ENCODE measurements at places on chromosomes 2 and 18.

DNA sequence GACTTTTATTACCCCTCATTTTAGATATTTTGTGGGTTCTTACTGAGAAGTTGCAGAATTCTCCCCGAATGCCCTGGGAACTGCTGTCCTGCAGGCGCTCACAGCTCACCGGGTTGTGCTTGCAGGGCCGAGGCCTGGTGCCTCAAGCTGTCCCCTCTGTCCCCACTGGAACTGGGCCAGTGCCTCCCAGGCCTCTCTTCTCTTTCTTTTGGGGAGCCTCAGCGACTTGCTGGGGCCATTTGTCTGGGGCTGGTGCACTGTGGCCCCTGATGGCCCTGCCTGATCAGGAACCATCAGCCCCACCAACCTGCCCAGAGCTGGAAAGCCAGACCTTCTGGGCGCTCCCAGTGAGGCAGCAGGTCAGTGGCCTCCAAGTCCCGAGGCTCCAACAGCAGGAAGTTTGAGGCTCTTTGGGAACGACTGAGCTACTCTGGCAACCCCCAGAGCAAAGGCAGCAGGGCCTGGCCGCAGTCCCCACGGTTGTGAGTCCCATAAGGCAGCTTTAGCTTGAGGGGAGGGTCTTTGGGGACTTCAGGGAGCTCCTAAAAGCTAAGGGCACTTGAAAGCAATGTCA, 14.7 kb upstream of the NEU4 start:
- no peak overlapping the region for H3K27ac ChIP-seq
- no peaks in the 10 kb centered on the region for H3K27me3 ChIP-seq
- no peak for DNase-seq
- no peak overlapping the region for H3K4me3 ChIP-seq
- no peaks in the 10 kb centered on the region for H3K36me3 ChIP-seq
- H3K4me1 ChIP-seq, result no peaks in the 10 kb centered on the region

DNA sequence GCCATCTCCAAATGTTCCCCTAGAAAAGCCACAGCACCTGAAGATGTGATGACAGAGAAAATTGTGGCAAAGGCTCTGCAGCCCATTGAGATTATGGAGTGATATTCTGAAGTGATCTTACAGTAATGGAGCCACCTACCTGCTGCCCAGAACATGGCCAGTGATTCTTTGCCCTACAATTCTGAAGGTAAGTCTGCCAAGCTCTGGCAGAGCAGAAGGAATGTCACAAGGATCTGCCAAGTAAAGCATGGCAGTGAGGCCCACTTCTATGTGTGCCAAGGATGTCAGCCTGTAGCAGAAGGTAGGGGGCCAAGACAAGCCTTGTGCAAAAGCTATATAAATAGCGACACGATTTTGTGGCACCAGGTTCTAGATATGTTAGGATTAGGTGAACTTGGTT, 155.1 kb downstream of the RND3 start:
- H3K36me3 ChIP-seq, result no peaks in the 10 kb centered on the region
- H3K4me1 ChIP-seq, result peaks cover 19% of the 10 kb centered on the region
- DNase-seq, result no peak
- no peaks in the 10 kb centered on the region for H3K27me3 ChIP-seq

- H3K4me3 ChIP-seq, result no peak overlapping the region
- H3K27me3 ChIP-seq, result no peaks in the 10 kb centered on the region
- peaks cover 10% of the 10 kb centered on the region for H3K4me1 ChIP-seq
- no peak overlapping the region for H3K27ac ChIP-seq
- no peaks in the 10 kb centered on the region for H3K36me3 ChIP-seq
These were observed 355.5 kb upstream of the ZEB2 start for GRCh38 chr2:144875290-144875969.

DNA sequence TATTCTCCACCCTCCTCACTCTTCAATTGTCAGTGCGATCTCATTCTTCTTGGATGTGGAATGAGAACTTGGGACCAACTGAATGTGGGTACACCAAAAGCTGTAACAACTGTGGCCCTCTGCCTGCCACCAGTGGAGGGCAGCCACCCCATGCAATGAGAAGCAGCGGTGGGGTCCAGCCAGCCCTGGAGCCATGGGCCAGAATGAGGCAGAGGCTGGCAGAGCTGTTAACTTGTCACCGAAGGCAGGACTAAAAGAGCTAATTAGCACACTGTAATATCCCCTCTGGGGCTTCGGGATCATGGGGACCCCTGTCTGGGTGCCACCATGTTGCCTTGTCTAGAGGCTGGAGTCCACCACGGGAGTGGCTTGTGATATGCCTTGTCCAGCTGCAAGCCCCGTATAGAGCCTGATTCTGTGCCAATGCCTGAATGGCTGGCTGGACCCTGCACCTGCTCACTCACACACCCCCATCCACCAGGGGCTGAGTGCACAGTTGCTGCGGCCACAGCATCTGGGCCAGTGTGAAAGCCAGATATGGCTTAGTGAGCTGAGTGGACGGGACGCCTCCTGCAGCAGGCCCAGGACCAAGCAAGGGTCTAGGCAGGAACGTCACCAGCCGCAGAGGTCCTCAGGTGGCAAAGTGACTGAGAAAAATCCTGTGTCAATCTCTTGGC, 680.5 kb downstream of the DSC3 start:
- H3K27me3 ChIP-seq, result no peaks in the 10 kb centered on the region
- no peak overlapping the region for H3K27ac ChIP-seq
- H3K36me3 ChIP-seq, result no peaks in the 10 kb centered on the region
- DNase-seq, result peak; percentile 21
- no peak overlapping the region for H3K4me3 ChIP-seq

GRCh38 chr2:126837966-126838715, 60.5 kb upstream of the TEX51 start:
- H3K4me1 ChIP-seq, result no peaks in the 10 kb centered on the region
- no peaks in the 10 kb centered on the region for H3K36me3 ChIP-seq
- H3K4me3 ChIP-seq, result no peak overlapping the region
- H3K27me3 ChIP-seq, result no peaks in the 10 kb centered on the region
- H3K27ac ChIP-seq, result no peak overlapping the region
- no peak for DNase-seq

- H3K27ac ChIP-seq, result no peak overlapping the region
- H3K4me1 ChIP-seq, result no peaks in the 10 kb centered on the region
- no peaks in the 10 kb centered on the region for H3K36me3 ChIP-seq
These were observed 516.6 kb upstream of the ZEB2 start for GRCh38 chr2:145036421-145037011.
